ENCODE measurements at places on chromosomes 12 and 14.

DNA sequence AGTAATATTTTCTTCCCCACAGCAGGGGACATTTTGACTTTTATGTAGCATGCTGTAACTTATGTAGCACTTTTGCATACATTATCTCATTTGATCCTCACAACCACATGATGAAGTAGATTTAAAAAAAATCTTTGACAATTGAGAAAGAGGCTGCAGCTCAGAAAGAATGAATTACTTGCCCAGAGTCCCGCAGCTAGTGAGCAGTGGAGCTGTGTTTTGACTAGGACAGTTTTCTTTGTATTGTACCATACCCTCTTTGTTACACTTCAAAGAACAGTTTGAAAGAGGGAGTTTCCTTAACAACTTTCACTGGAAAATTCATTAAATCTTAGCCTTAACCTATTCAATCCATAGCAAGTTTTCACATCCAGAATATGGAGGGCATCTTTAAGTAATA lies 58.6 kb downstream of the SYNE2 start:
- DNase-seq = no peak

GRCh38 chr14:73289308-73289707 lies 52.0 kb downstream of the PAPLN start:
- DNase-seq = no peak

DNA sequence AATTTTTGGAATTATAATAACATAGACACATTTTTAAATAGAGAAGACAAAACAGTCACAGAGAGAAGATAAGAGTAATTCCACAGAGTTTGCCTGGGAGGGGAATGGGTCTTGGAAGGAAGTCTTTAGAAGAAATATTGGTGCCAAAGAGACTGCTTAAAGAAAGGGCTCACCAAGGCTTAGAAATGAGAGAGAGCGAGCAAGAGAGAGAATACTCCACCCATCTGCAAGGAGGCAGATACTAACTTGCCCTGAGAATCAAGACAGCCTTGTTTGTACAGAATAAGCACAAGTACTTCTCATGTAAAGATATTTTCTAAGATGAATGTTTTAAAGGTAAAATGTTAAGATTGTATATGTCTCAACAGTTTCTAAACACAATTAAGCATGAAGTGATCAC lies 165.5 kb downstream of the SLC38A4 start:
- DNase-seq = no peak

- DNase-seq = no peak
These were observed 30.6 kb downstream of the STK38L start for GRCh38 chr12:27274706-27275105.

- no peak for DNase-seq
These were observed 18.2 kb upstream of the CLEC2D start for GRCh38 chr12:9651265-9651729.

DNA sequence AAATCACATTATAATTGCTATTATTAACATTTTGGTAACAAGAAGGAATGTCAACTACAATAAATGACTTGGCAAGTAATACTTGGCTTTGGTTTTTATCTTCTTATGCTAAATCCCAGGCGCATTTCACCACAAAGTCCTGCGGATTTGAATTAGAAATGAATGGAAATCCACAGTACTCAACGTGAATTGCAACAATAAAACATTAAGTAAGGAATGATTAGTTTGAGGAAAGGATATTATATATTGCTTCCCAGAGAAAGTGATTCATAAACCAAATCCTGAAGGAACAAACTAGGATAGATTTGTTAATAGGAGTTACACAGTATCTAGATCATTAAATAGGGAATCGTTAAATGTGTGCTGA lies 1089.7 kb downstream of the TRHDE start:
- DNase-seq = no peak

- no peak for DNase-seq
These were observed 290.8 kb downstream of the ERC1 start for GRCh38 chr12:1281683-1282366.

DNA sequence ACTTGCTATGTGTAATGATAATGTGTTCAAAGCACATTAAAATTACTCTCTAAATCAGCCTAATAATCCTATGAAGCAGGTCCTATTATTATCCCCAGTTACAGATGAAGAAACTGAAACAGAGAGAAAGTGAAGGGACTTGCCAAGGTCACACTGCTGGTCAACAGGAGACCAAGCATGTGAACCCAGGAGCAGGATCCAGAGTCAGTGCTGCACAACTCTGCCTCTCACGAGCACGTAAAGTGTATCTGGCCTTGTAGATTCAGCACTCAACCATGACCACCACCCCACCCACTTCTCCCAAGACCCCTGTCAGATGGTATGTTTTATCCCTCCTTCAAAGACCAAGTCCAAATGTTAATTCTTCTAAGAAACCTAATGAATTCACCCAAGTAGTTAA lies 100.7 kb downstream of the TTC7B start:
- DNase-seq = no peak

- no peak for DNase-seq
These were observed 19.7 kb upstream of the CLMN start for GRCh38 chr14:95339301-95339865.

GRCh38 chr12:68391937-68392336 lies 59.8 kb upstream of the MDM1 start:
- no peak for DNase-seq

GRCh38 chr14:66842911-66843512 lies 335.1 kb downstream of the GPHN start:
- DNase-seq = no peak

GRCh38 chr14:60691383-60692113 lies 32.6 kb downstream of the SIX4 start:
- no peak for DNase-seq

DNA sequence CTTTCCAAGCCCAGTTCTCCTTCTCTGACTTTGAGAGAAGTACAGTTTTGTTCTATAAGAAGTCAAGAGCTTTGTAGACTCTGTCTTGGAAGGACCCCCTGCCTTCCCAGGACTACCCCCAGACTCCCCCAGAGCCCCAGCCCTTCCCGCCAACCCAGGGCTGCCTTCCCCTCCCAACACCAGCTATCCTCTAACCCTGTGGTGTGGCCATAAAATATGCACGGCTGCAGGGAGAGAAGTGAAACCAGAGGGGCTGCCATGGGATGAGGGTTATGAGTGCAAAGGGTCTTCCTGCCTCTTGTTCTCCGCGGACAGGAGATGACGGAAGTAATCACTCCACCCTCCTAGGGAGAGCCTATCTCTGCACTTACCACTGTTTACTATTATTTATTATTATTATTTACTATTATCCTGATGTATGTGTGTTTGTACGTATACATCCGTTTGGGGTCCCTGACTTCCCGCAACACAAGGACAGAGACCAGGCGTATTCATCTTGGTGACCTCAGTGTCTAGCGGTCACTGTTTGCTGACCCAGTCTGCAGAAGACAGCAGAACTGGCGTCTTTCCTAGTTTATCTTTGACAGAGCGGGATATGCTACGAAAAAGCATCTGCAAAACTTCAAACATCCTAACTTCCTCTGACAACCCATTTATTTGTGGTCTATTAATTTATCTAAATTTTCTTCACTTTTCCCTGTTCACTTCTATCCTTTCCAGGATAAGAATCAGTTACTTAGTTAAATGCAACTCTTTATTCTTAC lies 3.5 kb upstream of the SCNN1A start:
- DNase-seq = no peak

GRCh38 chr14:78316786-78317185 lies 146.6 kb downstream of the NRXN3 start:
- DNase-seq = no peak

DNA sequence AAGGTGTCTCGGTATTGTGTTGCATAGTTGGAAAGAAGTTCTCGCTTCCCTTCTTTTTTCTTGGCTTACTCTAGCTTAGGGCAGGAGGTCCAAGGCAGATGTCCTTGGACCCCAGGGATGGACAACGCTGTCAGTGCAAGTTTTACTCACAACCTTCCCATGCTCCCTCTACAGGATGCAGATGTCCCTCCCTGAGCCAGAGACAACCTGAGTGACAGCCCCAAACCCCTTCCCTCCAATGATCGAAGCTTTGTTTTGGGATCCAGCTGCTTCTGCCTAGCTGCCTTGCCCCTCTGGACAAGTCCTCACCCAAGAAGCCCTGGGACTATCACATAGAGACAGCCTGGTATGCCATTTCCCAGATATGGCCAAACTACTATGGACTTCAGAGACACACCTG lies 112.0 kb upstream of the RAP1B start:
- no peak for DNase-seq

GRCh38 chr12:122964439-122965257 lies 1.6 kb downstream of the ABCB9 start:
- DNase-seq = no peak

GRCh38 chr12:56932146-56932545 lies 2.1 kb downstream of the SDR9C7 start:
- DNase-seq = no peak

GRCh38 chr14:69895109-69895508 lies 15.9 kb downstream of the SMOC1 start:
- no peak for DNase-seq

GRCh38 chr12:68768431-68768939 lies 22.5 kb downstream of the SLC35E3 start:
- DNase-seq = no peak

GRCh38 chr12:44193281-44193680 lies 357.4 kb downstream of the TMEM117 start:
- no peak for DNase-seq

GRCh38 chr12:47112679-47113078 lies 32.9 kb upstream of the AMIGO2 start:
- DNase-seq = no peak

- peak; percentile 87 for DNase-seq
These were observed 31.9 kb downstream of the DAD1 start for GRCh38 chr14:22556990-22557623.

- no peak for DNase-seq
These were observed 311.2 kb downstream of the SEC23A start for GRCh38 chr14:38791862-38792261.

- no peak for DNase-seq
These were observed 103.6 kb downstream of the DAAM1 start for GRCh38 chr14:59292028-59292427.
